ENCODE measurements at places on chromosomes 1 and 21.

- DNase-seq = no peak
Measured at GRCh38 chr1:67085326-67085725, 31.4 kb upstream of the SLC35D1 start.

DNA sequence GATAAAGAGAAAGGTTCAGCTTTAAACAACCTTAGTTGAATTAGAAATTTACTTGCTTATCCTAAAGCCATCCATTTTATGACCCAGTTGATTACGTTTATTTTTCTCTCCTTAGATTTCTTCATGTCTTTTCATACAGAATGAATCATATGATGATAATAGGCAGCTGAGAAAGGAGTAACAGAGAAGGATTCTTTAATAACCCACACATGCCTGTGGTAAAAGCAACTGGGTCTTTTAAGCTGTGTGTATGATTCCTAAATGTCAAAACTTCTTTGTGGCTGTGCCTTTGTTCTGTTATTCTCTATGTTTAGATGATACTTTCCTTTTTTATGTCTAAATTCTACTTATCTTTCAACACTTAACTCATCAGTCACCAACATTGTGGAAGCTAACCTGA lies 626.5 kb downstream of the NCAM2 start:
- no peak for DNase-seq

- DNase-seq = no peak
Measured at GRCh38 chr1:114342376-114342775, 168.6 kb downstream of the TRIM33 start.

DNA sequence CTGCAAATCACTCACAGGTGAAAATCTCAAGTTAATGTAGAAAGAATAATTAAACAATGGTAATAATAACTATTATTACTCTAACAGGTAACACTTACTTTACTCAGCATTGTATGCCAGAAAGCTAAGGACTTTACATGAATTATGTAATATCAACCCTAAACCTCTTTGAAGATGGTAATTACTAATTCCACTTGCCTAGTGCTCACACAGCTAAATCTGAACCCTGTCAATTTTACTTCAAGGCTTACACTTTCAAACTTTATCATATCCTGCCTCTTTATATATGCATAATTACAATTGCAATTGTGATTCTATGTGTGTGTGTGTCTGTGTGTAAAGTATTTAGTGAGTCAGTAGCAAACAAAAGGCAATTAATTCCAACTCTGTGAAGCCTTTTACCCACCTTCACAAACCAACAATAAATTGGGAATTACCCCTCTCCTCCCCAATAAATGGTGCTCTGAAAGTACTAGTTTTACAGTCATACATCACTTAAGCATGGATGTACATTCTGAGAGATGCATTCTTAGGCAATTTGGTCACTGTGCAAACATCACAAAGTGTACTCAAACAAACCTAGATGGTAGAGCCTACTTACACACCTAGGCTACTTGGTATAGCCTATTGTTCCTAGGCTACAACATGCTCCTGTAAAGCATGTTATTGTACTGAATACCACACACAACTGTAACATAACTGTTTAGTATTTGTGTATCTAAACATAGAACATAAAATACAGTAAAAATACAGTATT lies 5.9 kb downstream of the ZNF644 start:
- DNase-seq = no peak

- DNase-seq = no peak
Measured at GRCh38 chr1:234941321-234942011, 187.2 kb downstream of the TOMM20 start.

GRCh38 chr21:41886328-41886727 lies 7.2 kb upstream of the PRDM15 start:
- no peak for DNase-seq

DNA sequence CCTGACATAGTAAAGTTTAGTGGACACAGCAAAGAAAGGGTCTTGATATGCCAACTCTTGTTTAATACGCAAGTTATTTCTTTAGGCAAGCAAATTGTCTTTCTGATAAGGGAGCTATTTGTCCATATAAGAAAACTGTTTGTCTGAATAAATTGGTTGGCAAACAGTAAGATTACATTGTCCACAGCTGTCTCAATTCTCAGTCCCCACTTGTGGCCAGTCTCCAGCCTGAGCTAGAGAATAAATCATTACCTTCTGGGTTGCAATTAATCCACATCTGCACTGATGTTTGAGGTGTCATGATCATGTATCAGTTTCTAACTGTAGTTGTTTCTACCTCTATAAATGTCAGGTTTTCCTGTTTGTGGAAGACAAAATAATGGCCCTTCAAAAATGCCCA lies 60.0 kb upstream of the TNR start:
- no peak for DNase-seq

DNA sequence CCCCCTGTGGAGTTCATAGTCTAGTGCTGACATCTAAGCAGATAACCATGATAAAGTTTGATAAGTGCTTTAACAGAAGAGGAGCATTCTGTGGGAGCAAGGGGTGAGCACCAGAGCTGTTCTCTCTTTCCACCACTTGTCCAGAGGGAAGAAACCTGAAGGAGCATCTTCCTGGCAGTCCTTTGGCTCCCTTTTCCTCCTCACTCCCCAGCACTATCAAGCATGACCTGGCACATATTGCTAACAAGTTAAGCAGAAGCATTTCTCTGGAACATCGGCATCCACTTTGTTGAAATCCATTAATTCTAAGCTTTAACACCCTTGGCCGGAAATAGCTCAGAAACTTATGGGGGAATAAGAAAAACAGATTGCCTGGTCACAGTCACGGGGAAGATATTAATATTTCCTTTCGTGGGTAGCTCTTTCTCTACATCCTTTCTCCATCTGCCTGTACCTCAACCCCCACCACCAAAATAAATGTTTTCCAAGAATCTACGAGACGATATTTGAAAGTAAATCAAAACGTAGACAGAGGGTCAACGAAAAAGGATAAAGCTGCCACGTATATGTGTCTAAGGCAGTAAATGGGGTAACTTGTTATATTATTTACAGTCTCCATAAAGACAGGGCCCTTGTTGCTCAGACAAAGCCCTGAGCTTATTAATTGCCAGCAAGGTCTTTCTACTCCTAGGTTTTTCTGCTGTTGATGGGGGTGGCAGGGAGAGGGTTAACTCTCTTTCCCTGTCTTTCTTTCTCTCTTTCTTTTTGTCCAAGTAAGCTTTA lies 351.4 kb downstream of the NUF2 start:
- DNase-seq = no peak

DNA sequence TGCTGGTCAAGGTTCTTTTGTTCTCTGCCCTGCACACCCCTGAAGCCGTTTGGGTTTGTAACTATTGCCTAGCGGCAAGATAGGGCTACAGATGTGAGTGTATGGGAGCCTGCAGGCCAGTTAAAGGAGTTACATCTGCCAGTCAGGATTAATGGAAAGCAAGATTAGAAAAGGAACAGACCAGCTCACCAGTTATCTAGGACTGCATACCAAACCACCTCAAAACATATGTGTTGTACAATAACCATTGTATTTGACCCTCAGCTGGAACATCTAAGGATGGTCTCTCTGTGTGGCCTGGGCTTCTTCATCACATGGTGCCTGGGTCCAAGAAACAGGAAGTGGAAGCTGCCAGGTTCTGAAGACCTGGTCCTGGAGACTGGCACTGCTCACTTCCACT lies 52.5 kb upstream of the FBXO28 start:
- DNase-seq = no peak

- DNase-seq = no peak
Measured at GRCh38 chr1:234532503-234532922, 53.5 kb upstream of the TARBP1 start.

GRCh38 chr1:1874901-1875300 lies 16.0 kb downstream of the GNB1 start:
- DNase-seq = no peak

- DNase-seq = no peak
Measured at GRCh38 chr1:57966340-57966739, 542.5 kb upstream of the DAB1 start.

- no peak for DNase-seq
Measured at GRCh38 chr1:177701654-177702353, 268.1 kb downstream of the SEC16B start.

GRCh38 chr1:163410073-163410999 lies 88.6 kb downstream of the NUF2 start:
- peak; percentile 70 for DNase-seq

GRCh38 chr1:171653796-171654195 lies 1.3 kb upstream of the MYOC start:
- no peak for DNase-seq

DNA sequence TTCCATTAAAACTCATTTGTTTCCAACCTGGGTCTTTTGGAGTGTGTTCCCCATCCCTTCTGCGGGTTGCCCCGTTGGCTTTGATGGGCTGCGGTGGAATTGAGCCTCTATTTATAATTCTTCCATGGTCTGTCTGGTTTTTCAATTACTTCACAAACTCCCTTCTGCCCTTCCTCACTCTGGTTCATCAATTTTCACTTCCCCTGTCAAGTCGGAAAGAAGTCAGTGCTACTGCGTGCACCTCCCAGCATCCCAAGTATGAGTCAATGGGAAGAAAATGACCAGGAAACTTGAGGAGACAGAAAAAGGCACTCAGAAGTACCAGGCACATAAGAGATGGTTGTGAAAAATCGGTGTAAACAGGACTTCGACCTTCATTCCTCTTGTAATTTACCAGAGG lies 126.2 kb downstream of the KAZN start:
- DNase-seq = no peak

- DNase-seq = no peak
Measured at GRCh38 chr1:162367073-162367472, 9.6 kb downstream of the SPATA46 start.

DNA sequence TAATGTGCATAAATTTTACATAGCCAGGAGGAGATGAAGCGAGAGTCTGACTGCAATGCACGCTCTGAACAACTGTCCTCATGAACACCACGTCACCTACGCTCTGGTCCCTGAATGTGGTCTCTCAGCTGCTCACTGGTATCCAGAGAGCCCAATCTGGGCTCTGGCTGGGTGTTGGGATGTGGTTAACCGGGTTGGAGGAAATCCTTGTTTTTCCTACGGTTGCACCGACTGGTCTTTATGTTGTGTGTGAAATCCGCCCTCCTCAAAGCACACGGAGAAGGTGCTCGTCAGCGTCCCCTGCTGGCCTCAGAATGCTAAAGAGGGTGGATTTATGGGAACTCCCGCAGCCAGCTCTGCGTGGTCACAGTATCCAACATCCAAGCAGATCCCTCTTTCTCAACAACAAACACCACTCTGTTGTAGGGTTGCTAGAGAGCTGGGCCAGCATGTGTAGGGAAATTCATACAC lies 51.8 kb upstream of the FAM89A start:
- no peak for DNase-seq

All from NCI-H1092 (cell line).